ENCODE measurements at places on chromosomes 11 and 22.

DNA sequence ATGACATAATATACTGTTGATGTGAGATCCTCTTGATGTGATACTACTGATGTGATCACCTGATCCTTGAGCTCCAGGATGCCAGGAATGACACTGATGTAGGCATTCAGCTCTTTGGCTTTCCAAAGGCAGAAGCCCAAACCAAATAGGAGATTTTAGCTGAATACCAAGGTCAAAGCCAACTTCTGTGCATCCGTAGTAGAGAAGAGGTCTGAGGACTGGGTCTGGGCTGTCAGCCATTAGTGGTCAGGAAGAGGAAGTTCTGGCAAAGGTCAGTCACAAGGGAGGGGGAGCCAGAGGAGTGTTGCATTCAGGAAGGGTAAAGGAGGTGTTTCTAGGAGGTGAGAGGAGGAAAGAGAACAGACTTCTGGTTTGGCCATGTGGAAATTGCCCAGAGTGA is 53.4 kb upstream of the PARVG start:
- no peak for DNase-seq

- no peak for DNase-seq
These were observed 13.6 kb downstream of the INCENP start for GRCh38 chr11:62137276-62137861.

GRCh38 chr11:59854871-59855270 is 9.6 kb upstream of the CBLIF start:
- DNase-seq, result no peak

GRCh38 chr22:38171927-38172831 is 9.5 kb downstream of the PLA2G6 start:
- no peak for DNase-seq

DNA sequence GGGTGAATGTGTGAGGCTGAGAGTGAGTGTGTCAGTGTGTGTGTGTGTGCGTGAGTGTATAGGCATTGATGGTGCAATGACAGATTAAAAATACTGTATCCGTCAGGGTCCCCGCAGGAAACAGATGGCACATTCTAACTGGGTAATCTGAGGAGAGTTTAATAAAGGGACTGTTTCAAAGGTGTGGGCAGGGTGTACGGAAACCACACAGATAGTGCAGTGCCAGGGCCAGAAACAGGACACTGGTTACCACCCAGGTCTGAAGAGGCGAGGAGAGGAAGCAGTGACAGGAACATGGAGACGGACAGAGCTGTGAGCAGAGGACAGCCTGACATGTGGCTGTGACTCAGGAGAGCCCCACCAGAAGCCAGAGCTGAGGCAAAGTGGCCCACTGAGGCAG is 16.5 kb downstream of the P2RX3 start:
- DNase-seq, result no peak

GRCh38 chr22:33209930-33210784 is 152.0 kb upstream of the SYN3 start:
- peak; percentile 13 for DNase-seq

- no peak for DNase-seq
These were observed 54.7 kb upstream of the CTTN start for GRCh38 chr11:70343636-70344035.

GRCh38 chr22:30354644-30355043 is 2.0 kb downstream of the SF3A1 start:
- DNase-seq, result no peak

DNA sequence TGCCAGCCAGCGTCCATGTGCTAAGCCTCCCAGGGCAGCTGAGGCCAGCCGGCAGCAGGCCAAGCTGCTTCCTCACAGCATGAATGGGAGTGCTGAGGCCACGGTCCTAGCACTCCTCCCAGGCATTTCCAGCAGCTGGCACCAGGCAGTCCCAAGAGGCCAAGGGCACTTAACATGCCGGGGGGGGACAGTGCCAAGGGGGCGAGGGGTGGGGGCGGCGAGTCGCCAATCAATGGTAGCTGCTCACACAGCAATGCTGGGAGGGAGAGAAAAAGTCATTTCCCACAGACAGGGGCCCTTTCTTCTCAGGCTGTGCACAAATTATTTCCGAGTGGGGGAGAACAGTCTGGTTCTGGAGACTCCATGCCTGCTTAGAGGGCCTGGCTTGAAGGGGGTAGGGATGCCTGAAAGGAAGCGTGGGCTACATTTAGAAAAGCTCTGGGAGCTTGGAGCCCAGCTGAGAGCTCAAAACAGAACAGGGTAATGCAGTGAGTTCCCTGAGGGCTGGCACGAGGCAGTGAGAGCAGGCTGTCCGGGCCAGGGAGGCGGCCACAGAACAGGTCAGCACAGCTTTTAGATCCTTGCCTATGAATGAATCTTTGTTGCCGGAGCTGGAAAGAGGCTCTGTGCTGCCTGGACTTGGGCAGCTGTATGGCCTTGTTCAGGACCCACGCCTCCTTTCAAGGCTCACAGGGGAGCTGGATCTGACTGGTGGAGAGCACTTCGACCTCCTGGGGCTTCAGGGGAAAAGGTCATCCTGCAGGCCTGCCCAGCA is 14.4 kb upstream of the TBC1D10A start:
- no peak for DNase-seq

DNA sequence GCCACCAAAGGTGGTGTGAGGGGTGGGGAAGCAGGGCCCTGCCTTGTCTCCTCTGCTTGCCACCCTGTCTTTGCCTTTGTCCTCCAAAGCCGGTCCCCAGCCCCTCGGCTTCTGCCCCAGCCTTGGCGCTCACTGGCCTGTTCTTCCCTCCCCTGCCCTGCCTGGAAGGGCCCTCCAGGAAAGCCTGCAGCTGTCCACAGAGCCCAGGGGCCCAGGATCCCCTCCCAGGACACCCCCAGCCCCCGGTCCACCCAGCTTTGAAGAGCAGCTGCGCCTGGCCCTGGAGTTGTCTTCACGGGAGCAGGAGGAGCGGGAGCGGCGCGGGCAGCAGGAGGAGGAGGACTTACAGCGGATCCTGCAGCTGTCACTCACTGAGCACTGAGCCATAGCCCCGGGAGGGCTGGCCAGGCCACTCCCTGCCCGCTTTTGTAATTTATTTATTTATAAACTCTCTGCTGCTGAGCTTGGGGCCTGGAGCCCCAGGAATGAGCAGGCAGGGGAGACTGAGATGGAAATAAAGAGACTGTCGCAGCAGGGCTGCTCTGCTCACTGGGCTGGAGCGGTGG is 1.3 kb upstream of the SSH3 start:
- DNase-seq, result peak; percentile 9

- no peak for DNase-seq
These were observed 58.0 kb upstream of the GDPD4 start for GRCh38 chr11:77359481-77359880.

DNA sequence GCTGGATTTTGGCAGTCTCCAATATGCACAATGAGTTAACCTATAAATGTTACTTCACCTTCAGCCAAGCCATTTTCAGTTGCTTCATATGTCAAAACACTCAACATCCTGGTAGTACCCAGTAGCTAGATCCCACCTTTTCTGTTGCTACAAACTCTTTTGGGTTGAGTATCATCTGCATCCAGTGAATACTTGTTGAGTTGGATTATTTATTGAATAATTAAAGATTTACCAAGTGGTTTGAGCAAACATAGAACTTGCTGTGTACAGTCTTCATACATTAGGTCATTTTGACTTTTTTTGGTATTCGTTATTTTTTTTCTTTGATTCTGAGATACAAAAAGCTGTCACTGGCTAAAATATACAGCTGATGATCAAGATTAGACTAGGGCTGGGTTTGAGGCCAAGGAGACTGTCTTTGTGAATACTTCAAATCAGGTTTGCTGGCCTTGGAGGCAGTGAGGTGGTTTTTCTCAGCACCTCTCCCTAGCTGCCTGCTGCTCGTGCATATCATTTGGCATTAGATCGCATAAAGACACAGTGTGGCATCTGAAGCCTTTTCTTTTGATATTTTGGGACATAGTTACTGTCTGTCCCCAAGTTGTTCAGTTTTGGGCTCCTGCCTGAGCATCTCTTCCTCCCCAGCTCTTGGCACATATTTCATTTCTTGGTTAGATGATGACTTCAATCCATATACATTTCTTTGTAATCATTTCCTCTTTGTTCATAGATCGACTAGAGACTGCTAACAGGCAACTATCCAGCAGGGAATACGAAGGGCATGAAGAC is 62.8 kb downstream of the AMOTL1 start:
- DNase-seq, result no peak

DNA sequence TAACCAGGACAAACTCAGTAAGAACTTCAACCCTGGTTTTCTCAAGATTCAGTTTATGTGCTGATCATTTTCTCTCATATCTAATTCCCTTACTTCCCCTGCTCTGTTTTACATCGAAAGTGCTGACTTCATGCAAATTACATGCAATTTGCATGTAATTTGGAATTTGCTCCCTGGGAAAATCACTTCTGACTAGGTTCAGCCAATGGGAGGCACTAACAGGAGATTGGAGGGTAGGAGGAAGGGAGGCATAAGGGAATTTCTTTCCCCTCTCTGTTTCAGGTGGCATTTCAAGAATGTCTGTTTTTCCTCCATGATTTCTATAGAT is 363.3 kb upstream of the CCDC90B start:
- no peak for DNase-seq

GRCh38 chr22:20019661-20020532 is 1.0 kb upstream of the TANGO2 start:
- no peak for DNase-seq

GRCh38 chr11:114774599-114775361 is 96.5 kb downstream of the NXPE2 start:
- DNase-seq, result peak; percentile 33

- DNase-seq, result no peak
These were observed 18.5 kb upstream of the ARHGAP20 start for GRCh38 chr11:110730773-110731172.

DNA sequence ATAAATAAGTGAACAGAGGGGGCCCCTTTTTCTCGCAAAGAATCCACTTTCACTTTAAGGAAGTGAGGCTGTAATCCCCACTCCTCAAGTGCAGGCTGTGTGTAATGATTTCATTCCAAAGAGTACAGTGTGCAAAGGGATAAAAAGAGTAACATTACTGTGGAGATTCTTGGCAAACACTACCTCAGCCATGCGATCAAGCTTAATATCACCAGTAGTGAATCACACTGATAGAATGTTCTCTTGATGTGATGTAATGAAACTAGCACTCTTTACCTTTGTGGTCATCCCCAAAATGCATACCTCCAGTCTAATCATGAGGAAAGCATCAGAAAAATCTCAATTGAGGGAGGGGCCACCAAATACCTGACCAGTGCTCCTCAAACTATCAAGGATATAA is 246.1 kb upstream of the CHORDC1 start:
- DNase-seq, result no peak

DNA sequence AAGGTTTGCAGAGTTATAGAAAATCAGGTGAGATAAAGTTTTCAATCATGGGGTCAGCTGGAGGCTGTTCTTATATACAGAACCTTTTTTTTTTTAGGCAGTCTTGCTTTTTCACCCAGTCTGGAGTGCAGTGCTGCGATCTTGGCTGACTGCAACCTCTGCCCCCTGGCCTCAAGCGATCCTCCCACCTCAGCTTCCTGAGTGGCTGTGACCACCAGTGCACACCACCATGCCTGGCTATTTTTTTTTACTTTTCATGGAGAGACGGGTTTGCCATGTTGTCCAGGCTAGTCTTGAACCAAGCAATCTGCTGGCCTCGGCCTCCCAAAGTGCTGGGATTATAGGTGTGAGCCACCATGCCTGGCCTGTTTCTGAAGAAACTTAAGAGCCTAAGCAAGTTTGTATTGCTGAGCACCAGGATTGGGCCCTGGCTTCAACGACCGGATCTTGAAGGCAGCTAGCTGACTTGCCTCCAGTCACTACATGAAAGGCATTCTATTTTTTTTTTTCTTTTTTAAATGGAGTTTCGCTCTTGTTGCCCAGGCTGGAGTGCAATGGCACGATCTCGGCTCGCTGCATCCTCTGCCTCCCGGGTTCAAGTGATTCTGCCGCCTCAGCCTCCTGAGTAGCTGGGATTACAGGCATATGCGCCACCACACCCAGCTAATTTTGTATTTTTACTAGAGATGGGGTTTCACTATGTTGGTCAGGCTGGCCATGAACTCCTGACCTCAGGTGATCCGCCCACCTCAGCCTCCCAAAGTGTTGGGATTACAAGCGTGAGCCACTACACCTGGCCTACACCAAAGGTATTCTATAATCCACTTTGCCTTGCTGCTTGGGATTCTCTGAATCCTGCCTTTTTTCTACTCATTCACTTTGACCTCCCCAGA is 7.6 kb downstream of the XBP1 start:
- no peak for DNase-seq

DNA sequence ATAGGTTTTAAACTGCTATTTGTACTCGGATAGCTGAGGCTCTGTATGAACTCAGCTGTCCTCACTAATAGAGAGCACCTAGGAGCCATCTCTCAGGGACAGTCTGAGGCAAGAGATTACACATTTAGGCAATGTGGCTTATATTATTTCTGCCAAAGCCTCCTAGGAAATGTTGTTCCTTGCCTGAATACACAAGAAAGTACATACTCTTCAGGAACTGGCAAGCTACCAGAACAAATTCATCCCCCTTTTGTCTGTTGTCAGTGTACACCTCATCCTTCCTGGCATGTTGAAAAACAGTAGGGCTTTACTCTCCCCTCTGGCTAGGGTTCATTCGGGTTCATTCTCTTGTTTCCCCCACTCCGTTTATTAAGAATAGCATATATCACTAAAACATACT is 615.9 kb upstream of the FAT3 start:
- no peak for DNase-seq

DNA sequence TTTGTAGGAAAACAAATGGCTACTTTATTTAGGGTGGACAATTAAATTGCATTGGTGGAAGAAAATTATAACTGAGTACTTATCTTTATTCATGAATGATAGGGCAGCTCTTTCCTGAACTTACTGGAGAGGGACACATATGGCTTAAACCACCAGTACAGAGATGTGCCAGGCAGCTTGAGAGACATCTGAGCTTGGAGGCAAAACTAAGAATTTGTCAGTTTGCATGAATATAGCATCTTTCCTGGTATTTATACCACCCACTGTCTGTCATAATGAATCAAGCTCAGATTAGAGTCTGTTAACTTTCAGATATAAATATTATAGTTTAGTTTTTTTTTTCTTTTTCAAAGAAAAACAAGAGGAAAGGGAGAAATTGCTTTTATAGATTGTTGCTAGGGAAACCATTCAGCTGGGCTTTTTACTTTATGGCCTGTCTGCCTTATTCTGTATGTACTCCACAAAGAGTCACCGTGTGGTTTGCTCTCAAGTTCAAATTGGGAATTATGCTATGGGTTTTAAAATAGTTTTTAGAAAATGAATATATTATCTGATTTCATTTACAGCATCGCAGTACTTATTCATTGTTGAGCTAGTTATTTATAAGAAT is 477.0 kb upstream of the CHORDC1 start:
- DNase-seq, result no peak

DNA sequence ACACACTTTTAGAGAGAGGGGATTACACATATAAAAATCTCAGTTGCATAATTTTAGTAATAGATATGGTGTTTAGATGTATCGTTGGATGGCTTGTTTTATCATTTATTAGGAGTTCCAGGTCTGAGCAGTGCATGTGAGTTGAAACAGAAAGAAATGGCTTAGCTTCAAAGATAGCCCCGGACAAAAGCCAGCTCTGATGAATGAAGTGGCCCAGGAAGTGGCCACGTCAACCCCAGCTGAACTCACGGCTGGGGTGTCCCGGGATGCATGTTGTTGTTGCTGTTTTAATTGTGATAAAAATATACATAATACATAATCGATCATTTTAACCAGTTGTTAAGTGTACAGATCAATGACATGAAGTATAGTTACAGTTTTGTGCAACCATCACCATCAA is 1513.6 kb downstream of the BRD1 start:
- DNase-seq, result no peak

All from activated CD4-positive, alpha-beta memory T cell treated with anti-CD3 and anti-CD28 coated beads for 36 hours (primary cell).